NK-92 treated with Interleukin-12 subunit alpha and Interleukin-12 subunit beta, amount 100 ng/mL, for 24 hours (cell line): ENCODE measurements at places on chromosomes 7 and 10.

GRCh38 chr10:6416892-6417512 lies 163.1 kb downstream of the PRKCQ start:
- DNase-seq: no peak

DNA sequence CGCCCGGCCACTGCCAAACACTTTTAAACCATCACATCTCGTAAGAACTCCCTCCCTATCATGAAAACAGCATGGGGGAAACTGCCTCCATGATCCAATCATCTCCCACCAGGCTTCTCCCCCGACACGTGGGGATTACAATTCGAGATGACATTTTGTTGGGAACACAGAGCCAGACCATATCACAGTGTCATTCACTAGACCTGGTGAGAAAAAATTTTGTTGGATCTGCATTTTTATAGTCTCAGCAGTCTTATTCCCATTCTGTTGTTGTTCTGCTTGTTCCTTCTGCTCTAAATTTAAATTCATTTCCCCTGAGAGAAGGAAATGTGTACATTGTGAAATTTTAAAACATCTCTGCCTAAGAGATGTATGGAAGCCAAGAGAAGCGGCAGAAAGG lies 4.8 kb upstream of the MKLN1 start:
- DNase-seq: no peak

DNA sequence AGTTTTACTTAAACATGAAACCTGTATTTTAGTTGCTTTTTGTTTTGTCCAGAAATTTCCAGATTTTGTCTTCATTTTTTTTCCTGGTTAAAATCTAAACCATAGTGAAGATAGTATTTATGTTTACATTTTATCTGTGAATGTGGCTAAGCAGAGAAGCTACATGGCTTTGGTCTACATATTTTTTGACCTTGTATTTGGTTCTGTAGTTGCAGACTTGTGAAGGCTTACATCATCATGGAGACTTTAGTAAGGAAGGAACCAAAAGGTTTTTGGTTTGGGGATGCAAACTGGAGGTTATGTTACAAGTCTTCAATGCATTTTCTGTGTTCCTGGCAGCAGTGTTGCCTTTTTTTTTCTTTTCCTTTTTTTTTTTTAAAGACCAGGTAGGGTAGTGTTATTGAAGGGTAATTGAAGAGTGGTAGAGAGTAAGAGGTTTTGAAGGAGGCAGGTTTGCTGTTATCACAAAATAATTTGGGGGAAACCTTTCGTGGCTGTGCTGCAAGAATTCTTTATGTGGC lies 30.9 kb upstream of the VDAC2 start:
- no peak for DNase-seq

GRCh38 chr7:74173074-74173473 lies 1.1 kb upstream of the EIF4H start:
- DNase-seq: no peak

DNA sequence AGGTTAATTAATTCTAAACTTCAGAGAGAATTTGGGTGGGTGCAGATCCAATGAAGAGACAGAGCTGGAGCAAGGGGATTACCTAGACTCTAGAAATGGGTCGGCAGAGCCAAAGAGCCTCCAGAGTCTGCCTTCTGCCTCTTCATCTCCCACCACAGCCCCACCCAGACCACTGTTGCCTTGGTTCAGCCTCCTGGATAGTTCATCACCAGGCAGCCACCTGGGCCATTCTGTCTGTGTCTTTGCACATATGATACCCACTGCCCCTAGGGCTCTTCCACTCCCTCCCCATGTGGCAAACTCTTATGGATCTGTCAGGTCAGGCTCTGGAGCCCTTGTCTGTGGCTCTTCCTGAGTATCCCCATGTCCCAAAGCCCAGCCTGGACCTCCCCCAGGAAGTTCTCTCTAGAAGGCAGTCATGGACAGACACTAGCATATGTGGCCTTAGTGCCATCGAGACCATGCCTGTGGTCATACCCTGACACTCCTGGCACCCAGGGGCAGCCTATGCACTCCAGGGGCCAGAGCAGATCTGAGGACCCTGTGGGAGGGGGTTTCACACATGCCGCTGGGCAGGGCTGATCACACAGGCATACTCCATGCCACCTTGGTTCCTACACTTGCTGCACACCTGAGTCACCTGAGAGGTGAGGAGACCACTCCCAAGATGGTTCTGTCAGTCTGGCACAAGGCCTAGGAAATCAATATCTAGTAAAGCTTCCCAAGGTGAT lies 41.6 kb downstream of the FRMPD2 start:
- no peak for DNase-seq

DNA sequence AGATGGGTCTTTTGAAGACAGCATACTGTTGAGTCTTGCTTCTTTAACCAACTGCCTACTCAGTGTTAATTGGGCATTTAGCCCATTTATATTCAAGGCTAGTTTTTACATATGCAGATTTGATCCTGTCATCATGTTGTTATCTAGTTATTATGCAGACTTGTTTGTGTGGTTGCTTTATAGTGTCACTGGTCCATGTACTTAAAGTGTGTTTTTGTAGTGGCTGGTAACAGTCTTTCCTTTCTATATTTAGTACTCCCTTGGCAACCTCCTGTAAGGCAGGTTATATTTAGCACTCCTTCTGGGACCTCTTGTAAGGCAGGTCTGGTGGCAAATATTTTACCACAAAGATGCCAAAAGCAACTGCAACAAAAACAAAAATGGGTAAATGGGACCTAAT lies 66.7 kb downstream of the TES start:
- DNase-seq: no peak

- no peak for DNase-seq
Observed at GRCh38 chr7:8283968-8284367, 22.0 kb upstream of the ICA1 start.

DNA sequence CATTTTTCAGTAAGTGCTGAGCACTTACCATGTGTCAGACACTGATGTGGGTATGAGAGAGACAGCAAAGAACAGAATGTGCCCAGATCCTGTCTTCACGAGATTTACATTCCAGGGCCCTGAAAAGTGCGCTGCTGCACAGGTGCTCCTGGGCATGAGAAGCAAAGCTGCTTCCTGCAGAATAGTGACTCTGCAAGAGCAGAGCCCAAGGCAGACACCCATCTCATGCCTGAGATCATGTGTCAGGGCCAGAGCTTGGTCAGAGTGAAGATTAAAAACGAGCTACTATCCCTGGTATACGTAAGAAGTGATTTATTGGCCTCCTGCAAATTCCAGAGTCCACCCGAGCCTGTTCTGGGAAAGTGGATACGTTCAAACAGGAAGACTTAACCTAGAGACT lies 824.4 kb downstream of the GRID1 start:
- DNase-seq: no peak

DNA sequence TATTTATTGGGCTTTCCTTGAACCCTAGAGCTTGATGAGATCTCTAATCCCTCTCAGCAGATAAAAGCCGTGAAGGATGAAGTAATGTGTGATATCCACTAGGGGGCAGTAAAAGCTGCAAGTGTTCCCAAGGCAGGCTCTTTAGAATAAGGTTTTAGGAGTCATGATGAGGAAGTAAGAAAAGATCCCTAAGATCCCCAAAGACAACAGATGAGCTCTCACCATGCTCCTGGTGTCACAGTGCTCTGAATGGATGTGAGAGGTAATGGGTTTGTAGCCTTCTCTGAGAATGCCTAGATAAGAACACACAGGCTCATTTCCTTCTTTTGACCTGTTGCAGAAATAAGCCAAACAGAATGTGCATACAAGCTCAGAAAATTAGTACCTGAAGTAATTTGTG lies 70.4 kb upstream of the ITPRID1 start:
- DNase-seq: no peak

DNA sequence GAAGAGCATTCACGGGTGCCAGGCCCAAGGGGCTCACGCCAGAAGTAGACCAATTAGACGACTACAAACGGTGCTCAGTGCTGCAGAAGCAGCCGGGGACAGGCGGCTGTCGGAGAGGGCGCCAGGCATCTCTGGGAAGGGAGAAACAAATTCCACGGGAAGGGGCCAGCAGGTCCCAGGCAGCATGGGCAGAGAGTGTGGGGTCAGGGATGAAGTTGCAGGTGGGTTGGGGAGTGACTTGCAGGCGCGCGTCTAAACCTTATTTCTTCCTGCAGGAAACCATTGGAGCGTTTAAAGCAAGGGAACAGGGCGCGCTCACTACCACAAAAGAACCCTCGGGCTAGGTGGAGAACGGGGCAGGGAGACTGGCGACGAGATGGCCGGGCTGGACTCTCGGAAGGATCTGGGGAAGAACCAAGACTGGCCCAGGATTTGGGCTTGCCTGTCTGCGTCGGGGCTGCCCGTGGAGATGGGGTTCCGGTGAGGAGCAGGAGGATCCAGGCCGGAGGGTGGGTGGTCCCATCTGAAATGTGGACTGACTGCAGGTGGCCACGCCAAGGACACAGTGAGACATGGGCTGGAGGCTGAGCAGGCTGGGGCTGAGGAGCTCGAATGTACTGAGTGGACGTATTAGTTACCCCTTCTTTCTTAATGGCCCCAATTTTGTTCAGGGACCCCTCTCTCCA lies 116.3 kb upstream of the DIP2C start:
- DNase-seq: no peak

GRCh38 chr7:134367956-134368749 lies 51.4 kb upstream of the SLC35B4 start:
- no peak for DNase-seq

- DNase-seq: no peak
Observed at GRCh38 chr7:137757146-137757925, 89.4 kb downstream of the DGKI start.
